ENCODE measurements at places on chromosomes 3 and 15.

GRCh38 chr15:29736744-29737020 is 85.6 kb downstream of the TJP1 start:
- peak; percentile 47 for DNase-seq

GRCh38 chr3:62159709-62160092 is 213.6 kb downstream of the FEZF2 start:
- peak; percentile 82 for DNase-seq

GRCh38 chr3:70974747-70975146 is 608.8 kb downstream of the FOXP1 start:
- DNase-seq, result no peak

DNA sequence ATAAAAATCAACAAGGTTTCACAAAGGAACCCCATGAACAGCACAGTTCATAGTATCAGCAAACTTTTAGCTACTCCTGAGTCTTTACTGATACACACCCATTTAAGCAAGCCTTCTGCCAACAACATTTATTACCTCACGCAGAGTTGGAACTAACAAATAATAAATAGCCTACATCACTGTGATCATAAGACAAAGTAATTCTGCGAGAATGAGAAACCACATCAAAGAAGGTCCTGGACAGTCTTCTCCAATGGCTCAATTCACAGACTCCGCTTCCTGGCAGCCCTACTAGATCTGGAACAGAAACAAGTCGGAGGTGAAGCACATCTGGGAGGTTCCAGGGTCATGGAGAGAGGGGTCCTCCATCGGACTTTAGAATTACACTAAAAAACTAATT is 37.0 kb downstream of the LDHAL6B start:
- no peak for DNase-seq

GRCh38 chr3:127720985-127721935 is 48.5 kb downstream of the ABTB1 start:
- DNase-seq, result no peak

DNA sequence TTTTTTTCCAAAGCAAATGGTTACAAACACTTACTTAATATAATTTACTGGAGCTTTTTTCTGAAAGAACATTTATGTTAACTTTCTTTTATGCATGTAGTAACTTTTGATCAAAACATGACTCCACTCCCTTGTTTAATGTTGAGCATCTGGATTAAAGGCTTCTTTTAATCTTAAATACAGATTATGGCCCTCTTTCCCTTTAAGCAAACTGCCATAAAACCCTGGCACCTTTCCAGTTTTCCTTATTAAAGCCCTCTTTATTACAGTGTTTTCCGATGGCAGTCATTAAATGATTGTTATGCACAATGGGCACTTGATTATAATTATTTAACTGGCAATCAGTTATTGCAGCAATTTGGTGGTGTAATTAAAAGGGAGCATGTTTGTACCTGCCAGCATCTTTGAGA is 167.0 kb downstream of the VGLL4 start:
- no peak for DNase-seq

DNA sequence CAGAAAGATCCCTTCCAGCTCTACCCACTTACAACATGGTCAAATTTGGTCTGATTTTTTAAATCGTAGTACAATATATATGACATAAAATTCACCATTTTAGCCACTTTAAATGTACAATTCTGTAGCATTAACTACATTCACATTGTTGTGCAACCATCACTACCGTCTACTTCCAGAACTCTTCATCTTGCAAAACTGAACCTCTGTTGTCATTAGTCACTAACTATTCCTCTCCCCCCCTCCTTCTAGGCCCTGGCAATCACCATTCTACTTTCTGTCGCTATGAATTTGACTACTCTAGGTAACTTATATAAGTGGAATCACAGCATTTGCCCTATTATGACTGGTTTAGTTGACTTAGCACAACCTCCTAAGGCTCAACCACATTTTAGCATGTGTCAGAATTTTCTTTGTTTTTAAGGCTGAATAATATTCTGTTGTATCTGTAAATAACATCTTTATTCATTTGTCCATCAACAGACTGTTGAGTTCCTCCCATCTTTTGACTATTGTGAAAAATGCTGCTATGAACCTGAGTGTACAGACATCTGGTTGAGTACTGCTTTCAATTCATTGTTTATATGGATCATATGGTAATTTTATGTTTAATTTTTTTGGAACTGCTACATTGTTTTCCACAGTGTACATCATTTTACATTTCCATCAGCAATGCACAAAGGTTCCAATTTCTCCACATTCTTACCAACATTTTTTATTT is 35.5 kb upstream of the CCR2 start:
- DNase-seq, result no peak

DNA sequence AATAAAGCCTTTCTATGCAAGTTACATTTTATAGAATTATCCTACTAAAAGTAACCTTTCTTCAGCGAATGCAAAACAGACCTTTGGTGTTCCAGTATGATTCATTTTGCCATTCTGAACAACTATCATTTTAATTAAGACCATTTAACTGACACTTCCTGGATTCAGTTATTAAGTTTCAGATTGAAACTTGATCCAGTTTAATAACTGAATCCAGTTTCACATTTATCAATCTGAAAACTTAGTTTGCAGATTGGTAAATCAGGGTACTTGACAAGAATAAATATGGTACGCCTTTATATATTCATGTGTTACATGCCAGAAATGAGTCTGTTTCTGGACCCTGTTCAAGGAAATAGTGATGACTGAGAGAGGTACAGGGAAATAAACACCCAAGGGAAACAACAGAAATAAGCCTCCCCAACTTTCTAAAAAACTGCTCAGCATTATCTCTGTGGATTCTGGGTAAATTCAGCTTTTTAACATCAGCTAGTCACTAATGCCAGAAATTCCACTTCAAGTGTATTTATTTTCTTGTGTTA is 23.3 kb upstream of the NFKBIZ start:
- DNase-seq, result peak; percentile 31

- DNase-seq, result no peak
Observed at GRCh38 chr3:94171954-94172353, 109.1 kb downstream of the NSUN3 start.

DNA sequence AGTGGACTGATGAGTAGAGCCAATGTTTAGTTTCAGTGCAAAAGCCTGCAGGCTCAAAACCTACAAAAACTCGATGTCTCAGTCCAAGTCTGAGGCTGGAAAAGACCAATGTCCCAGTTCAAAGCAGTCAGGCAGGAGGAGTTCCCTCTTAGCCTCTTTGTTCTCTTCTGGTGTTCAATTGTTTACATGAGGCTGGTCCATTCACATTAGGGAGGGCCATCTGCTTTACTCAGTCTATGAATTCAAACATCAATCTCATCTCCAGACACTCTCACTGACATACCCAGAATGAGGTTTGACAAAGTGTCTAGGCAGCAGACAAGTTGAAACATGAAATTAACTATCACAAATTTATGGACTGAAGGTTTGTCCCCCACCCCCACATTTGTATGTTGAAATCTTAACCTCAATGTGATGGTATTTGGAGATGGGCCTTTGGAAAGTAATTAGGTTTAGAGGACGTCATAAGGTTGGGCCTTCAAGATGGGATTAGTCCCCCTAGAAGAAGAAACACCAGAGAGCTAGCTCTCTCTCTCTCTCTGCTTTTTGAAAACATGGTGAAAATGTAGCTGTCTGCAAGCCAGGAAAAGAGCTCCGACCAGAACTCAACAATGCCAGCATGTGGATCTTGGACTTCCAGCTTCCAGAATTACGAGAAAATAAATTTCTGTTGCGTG is 438.5 kb upstream of the RGMA start:
- no peak for DNase-seq

DNA sequence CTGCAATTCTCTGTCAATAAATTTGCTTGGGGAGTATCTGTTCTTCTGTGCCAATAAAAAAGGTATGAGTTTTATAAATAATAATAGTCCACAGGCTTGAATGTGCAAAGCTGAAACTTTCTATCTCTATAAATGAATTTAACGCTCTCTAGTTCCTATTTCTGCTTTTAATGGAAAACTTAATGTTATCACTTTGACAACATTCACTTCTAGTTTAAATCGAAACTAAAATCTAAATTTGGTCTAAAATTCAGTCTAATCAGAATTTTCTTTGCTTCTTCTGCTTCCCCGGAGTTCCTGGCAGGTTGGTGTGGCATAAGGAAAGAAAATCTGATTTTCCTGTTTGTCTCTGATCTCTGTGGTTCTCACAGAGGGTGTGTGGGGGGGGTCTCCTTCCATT is 450.1 kb upstream of the TBL1XR1 start:
- no peak for DNase-seq

All from AG10803 (cell line).